ENCODE measurements at places on chromosomes 2 and 18. TPM values are rescaled to one million over a fixed set of nuclear protein-coding genes. Genes with fewer than 3 reads are reported as not detected.

The C2orf78 gene
- not detected for total RNA-seq

The EFEMP1 gene
- 364 TPM for total RNA-seq

The NAT8 gene
- total RNA-seq: not detected

The NTSR2 gene
- not detected for total RNA-seq

The RAB27B gene
- 3.7 TPM for total RNA-seq

The SLC19A3 gene
- total RNA-seq: not detected

The MC2R gene
- not detected for total RNA-seq

The CERKL gene
- total RNA-seq: under 0.01 TPM

The MATN3 gene
- 2.3 TPM for total RNA-seq

The CD8B gene
- not detected for total RNA-seq

The SFTPB gene
- not detected for total RNA-seq

The AMER3 gene
- total RNA-seq: not detected

The SERPINB3 gene
- not detected for total RNA-seq

The SEPTIN10 gene
- total RNA-seq: 89.0 TPM

The DYNAP gene
- total RNA-seq: not detected

The C1QL2 gene
- total RNA-seq: not detected

The CELF4 gene
- not detected for total RNA-seq

The RAD51AP2 gene
- total RNA-seq: not detected

The AQP12A gene
- not detected for total RNA-seq

The RESP18 gene
- not detected for total RNA-seq

The ZNF516 gene
- 23.7 TPM for total RNA-seq

The CEP192 gene
- 37.6 TPM for total RNA-seq

The REG3G gene
- total RNA-seq: not detected

The ALLC gene
- total RNA-seq: not detected

The HNMT gene
- total RNA-seq: 31.0 TPM

The STPG4 gene
- total RNA-seq: 0.49 TPM

The ESPNL gene
- 3.6 TPM for total RNA-seq

The CD226 gene
- total RNA-seq: 1.5 TPM

The WDPCP gene
- total RNA-seq: 14.0 TPM

The APCDD1 gene
- total RNA-seq: 511 TPM

The TMEM169 gene
- 1.8 TPM for total RNA-seq

The LOXL3 gene
- total RNA-seq: 14.7 TPM

The TTN gene
- under 0.01 TPM for total RNA-seq

The HMSD gene
- 0.49 TPM for total RNA-seq

The MALL gene
- total RNA-seq: 2.1 TPM

The BUB1 gene
- total RNA-seq: 5.0 TPM

The ORC2 gene
- total RNA-seq: 15.6 TPM

The MROH2A gene
- total RNA-seq: not detected
